Activated CD4-positive, alpha-beta T cell treated with anti-CD3 and anti-CD28 coated beads for 36 hours (primary cell): ENCODE measurements at places on chromosomes 12 and 14. TPM values are rescaled to one million over a fixed set of nuclear protein-coding genes. Genes with fewer than 3 reads are reported as not detected.

Gene POTEG
- total RNA-seq: not detected

GRCh38 chr14:75430526-75430925 is 2.7 kb downstream of the JDP2 start:
- H3K27ac ChIP-seq: no peak overlapping the region
- no peaks in the 10 kb centered on the region for H3K36me3 ChIP-seq
- peaks cover 10% of the 10 kb centered on the region for H3K27me3 ChIP-seq
- H3K4me1 ChIP-seq: peaks cover 23% of the 10 kb centered on the region

DNA sequence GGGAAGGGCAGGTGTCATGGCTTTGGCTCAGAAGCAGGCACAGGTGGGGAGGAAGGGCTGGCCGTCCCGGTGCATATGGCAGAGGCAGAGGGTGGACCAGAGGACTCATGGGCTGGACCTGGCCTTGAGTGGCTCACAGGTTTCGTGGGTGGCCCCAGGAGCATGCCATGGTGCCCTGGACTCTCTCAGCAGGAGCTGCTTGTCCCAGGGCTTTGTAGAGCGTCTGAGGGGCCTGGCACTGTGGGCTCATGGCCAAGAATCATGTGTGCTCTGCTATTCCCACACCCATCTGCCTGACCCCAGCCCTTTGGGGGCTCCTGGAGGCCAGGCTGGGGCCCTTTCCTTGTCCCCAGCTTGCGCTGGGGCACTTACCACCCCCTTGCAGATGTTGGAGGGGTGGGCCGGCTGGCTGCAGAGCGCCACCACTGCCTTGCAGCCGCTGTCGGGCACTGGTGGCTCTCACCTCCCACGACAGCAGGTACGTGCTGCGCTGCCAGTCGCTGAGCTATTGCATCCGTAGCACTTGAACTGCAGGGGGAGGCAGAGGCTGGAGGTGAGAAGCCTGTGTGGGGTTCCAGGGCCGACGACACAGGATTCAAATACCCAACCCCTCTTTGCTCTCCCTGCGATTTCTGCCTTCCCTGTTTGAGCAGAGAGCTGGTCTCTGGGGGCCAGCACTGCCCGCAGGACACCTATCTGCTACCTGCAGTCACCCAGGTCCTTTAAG is 187.4 kb upstream of the PRMT8 start:
- no peak overlapping the region for H3K27ac ChIP-seq
- H3K27me3 ChIP-seq: peaks cover 7% of the 10 kb centered on the region
- peaks cover 10% of the 10 kb centered on the region for H3K4me1 ChIP-seq
- DNase-seq: peak; percentile 62
- no peaks in the 10 kb centered on the region for H3K36me3 ChIP-seq

- no peak overlapping the region for H3K4me3 ChIP-seq
- no peaks in the 10 kb centered on the region for H3K4me1 ChIP-seq
- no peaks in the 10 kb centered on the region for H3K27me3 ChIP-seq
- H3K27ac ChIP-seq: no peak overlapping the region
- no peaks in the 10 kb centered on the region for H3K36me3 ChIP-seq
These were observed 204.8 kb downstream of the NUAK1 start for GRCh38 chr12:105933671-105934665.

DNA sequence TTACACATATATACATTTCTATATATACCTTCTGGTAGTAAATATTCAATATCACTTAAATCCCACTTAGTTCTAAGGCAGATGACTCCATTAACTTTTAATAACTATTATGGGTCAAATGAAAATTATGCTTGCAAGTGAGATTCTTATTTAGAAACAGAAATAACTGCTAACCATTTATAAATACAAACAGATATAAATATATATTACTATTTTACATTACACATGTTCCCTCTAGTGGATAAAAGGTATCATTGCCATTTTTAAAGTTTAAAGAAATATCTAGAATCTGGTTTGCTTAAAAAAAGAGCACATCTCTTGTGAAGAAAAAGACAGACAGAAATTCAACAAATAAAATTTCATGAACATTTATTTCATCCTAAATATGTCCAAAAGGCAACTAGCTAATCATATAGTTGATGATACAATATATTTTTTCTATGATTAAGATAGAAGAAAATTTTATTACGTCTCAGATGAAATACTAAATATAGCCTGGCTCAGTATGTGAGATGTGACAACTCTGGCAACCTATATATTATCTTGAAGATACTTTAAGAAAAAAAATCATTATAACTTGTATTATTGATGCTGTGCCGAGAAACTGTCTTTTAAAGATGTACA is 11.7 kb upstream of the RAD51AP1 start:
- DNase-seq: no peak
- peaks cover 17% of the 10 kb centered on the region for H3K36me3 ChIP-seq
- no peak overlapping the region for H3K4me3 ChIP-seq
- no peaks in the 10 kb centered on the region for H3K27me3 ChIP-seq
- H3K27ac ChIP-seq: no peak overlapping the region

Gene KRT75
- total RNA-seq: not detected

Gene MOAP1
- total RNA-seq: 11.7 TPM

Gene SETD1B
- total RNA-seq: 14.0 TPM

Gene ANKRD33
- total RNA-seq: not detected
